ENCODE measurements at places on chromosomes 13 and 19.

GRCh38 chr13:27631156-27631555 lies 9.5 kb downstream of the POLR1D start:
- no peak for DNase-seq

DNA sequence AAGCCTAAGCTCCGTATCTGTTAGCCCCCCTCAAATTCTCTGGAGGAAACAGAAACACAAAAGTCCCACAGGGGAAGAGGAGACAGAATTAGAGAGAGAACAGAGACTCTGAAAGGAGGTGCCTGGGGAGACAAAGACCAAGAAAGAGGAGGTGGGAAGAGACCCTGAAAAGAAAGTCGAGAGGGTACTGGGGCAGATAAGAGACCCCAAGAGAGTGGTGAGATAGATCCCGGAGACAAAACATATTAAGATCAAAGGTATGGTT lies 915 bp upstream of the GRWD1 start:
- DNase-seq, result no peak

GRCh38 chr19:1050989-1051788 lies 11.3 kb downstream of the ABCA7 start:
- no peak for DNase-seq

DNA sequence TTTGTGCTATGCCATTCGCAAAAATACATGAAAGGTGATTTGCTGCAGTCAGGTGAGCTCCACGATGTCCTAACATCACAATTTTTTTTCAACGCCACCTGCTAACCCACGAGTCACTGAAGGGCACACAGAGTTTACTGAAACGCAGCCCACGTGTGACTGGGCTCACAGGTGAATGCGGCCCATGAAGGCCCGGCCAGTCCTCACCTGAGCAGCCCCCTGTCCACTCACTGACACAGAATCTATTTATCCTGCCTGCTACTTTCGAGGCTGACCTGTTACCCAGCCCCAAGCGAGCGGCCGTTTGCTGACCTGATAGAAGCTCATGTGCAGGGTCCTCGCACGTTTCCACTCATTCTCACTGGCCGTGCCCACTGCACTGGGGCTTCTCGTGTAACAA lies 121.9 kb upstream of the SOX1 start:
- no peak for DNase-seq

DNA sequence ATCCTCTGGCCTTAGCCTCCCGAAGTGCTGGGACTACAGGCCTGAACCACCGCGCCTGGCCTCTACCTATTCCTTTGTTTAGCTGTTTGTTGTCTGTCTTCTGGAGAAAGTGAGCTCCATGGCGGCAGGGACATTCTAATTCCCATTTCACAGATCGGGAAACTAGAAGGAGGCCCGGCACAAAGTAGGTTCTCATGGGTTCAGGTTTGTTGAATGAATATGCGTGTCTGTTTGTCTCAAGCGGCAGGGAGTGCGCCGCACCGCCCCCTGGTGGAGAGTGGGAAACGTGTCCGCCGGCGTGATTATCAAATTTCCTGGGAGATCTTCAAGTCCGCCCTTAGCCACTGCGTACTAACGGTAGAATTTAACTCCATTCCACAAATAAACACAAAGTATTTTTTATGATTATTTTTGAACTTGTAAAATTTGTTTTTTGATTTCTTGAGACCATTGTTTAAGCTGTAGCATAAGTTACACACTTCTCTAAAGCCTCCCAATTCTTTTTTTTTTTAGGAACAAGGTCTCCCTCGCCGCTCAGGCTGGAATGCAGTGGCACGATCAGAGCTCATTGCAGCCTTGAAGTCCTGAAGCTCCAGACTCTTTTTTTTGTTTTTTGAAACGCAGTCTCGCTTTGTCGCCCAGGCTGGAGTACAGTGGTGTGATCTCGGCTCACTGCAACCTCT lies 8.9 kb upstream of the CCDC9 start:
- peak; percentile 76 for DNase-seq

DNA sequence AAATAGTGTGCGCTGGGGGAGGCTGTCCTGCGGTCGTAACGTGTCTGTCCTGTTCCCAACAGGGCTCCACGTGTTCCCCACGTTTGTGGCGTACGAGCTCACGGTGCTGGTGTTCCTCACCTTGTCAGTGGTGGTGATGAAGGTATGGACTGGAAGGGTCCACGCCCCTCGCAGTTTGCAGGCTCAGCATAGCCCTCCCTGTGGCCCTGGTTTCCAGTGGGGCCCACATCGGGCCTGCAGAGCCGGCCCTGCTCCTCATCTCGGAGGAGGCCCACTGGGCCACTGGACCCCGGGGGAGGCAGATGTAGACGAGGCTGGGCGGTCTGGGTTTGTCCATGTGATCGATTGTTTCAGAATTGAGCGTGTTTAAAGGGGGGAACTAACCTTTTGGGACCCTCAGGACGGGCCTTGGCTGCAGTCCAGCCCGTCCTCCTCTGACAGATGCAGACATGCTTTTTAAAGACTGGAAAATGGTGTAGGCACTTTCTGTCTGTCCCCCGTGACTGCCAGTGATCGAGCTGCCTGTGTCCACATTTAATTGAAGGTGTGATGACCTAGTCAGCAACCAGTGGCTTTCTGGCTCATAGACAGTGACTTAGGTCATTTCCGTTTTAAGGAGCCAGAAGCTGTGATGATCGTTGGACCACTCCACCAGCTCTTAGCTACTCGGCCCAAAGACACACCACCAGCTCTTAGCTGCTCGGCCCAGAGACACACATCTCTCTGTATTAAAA lies 37.1 kb upstream of the TFDP1 start:
- DNase-seq, result peak; percentile 34

- DNase-seq, result no peak
Observed at GRCh38 chr13:73702419-73703071, 431.7 kb downstream of the KLF12 start.

DNA sequence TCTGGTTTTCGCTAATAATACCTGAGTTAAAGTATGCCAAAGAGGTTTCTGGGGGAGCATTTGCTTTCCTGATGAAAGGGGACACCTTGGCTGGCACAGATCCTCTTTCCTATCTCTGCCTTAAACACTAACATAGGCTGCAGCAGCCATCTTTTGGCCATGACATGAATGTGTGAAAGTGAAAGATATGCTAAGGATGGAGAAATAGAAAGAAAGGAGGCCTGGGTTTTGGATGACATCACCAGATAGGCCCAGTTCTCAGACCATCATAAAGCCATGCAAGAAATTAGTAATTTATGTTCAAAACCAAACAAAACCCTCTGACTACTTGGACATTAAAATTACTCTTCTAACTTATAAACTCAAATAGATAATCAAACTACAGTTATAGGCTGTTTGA lies 279.7 kb downstream of the COG6 start:
- DNase-seq, result no peak

- DNase-seq, result no peak
Observed at GRCh38 chr13:83065108-83065507, 817.2 kb downstream of the SLITRK1 start.

- no peak for DNase-seq
Observed at GRCh38 chr13:106034201-106034600, 501.3 kb downstream of the EFNB2 start.

GRCh38 chr13:30862707-30863106 lies 43.4 kb upstream of the MEDAG start:
- no peak for DNase-seq

GRCh38 chr19:18431351-18432197 lies 6.4 kb downstream of the ISYNA1 start:
- DNase-seq, result no peak

DNA sequence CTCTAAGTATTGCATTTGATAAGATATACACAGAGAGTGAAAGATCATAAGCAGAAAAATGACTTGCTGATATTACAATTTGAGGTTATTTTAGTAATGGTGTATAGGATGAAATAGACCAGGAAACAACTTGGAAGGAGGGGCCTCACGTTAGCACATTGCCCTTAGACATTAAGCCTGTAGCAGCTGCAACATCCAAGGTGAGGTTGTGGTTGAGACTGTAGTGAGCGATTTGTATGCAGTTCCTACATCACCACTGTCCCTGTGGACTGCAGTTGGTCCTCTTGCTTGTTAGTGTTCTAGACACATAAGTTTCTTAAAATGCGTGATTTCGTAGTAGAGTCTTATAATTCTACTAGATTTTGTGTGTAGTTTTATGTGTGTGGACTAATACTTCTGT lies 311.3 kb downstream of the ATP8A2 start:
- DNase-seq, result no peak

GRCh38 chr19:42096255-42096837 lies 20.4 kb downstream of the ZNF574 start:
- no peak for DNase-seq

DNA sequence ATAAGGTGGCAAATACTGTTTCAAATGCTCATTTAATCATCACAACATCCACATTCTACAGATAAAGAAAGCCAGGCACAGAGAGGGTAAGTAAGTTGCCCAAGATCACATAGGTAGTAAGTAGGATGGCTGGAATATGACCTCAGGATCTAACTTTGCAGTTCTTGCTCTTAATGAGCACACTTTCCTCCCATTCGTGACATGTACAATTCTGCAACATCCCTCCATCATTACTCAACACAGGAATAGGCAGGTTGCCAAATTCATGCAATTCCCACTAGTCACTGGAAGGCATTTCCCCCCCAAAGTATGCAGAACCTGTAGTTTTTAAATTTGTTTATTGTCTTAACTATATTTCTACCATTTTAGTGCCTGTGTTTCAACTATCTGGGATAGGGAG lies 109.2 kb downstream of the OLFM4 start:
- no peak for DNase-seq

- DNase-seq, result no peak
Observed at GRCh38 chr13:59176775-59177174, 987.0 kb downstream of the DIAPH3 start.

DNA sequence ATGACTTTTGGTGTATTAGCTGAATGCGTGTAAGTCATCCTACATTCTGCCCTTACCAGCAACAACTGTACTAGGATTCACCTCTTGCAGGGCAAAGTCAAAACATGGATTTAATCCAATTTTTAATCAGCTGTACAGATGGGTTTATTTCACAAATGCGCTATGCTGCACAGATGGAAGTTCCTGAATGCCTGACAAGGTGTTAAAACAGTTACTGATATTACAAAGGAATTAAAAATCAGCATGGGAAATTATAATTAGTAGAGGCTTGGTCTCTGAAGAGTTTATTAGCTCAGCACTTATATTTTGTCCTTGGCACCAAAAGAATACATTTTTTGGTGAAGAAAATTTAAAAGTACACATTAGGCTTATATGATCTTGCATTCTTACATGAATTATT lies 448.9 kb downstream of the PCDH9 start:
- no peak for DNase-seq

- no peak for DNase-seq
Observed at GRCh38 chr13:29162638-29163235, 342.6 kb downstream of the MTUS2 start.
